CD14-positive monocyte (primary cell): ENCODE measurements at places on chromosomes 7 and 10.

- no peak for DNase-seq
Observed at GRCh38 chr7:128948312-128948973, 10.7 kb downstream of the IRF5 start.

GRCh38 chr7:84264396-84264795 lies 69.8 kb upstream of the SEMA3A start:
- no peak for DNase-seq

GRCh38 chr7:50652400-50653125 lies 87.4 kb upstream of the DDC start:
- DNase-seq, result no peak

DNA sequence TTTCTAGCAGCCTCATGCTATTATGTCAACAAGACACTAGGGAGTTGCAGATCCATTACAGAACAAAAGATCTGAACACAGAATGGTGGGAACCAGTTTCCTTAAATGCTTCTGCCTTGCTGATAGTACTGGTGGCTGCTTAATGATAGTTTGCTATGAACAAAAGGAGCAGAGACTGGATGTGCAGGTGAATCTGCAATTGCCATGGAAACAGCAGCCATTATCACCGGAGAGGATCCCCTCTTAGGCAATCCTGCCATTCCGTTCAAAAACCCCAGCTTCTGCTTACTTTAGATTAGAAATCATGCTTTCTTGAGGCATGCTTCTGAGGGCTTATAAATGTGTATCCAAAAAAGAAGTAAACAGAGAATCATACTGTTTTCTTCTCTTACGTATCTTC lies 80.0 kb upstream of the PRKAR2B start:
- DNase-seq, result no peak

- no peak for DNase-seq
Observed at GRCh38 chr7:123864436-123864835, 19.5 kb downstream of the HYAL4 start.

- DNase-seq, result no peak
Observed at GRCh38 chr10:13709931-13710650, 123.3 kb downstream of the PRPF18 start.

GRCh38 chr10:24916365-24916764 lies 36.0 kb downstream of the PRTFDC1 start:
- peak; percentile 29 for DNase-seq

DNA sequence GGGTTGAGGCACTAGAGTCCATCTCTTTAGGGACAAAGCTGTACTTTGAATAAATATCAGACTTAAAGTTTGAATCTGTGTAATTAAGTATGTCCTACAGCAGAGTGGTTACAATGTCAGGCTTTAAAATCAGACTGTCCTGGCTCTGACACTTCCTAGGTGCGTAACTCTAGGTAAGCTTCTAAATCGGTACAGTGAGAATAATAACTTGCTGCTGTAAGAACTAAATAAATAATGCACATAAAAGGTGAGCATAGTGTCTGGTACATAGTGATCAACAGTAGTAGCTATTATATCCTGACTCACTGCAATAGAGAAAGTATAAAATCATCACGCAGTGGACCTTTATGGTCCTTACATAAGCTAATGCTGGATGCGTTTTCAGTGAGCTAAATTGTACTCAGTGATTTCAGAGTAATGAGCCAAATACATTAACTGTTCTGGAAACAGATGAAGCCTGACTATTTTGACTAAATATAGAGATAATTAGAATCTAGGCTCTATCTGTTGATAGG lies 72.2 kb upstream of the PDK4 start:
- no peak for DNase-seq

DNA sequence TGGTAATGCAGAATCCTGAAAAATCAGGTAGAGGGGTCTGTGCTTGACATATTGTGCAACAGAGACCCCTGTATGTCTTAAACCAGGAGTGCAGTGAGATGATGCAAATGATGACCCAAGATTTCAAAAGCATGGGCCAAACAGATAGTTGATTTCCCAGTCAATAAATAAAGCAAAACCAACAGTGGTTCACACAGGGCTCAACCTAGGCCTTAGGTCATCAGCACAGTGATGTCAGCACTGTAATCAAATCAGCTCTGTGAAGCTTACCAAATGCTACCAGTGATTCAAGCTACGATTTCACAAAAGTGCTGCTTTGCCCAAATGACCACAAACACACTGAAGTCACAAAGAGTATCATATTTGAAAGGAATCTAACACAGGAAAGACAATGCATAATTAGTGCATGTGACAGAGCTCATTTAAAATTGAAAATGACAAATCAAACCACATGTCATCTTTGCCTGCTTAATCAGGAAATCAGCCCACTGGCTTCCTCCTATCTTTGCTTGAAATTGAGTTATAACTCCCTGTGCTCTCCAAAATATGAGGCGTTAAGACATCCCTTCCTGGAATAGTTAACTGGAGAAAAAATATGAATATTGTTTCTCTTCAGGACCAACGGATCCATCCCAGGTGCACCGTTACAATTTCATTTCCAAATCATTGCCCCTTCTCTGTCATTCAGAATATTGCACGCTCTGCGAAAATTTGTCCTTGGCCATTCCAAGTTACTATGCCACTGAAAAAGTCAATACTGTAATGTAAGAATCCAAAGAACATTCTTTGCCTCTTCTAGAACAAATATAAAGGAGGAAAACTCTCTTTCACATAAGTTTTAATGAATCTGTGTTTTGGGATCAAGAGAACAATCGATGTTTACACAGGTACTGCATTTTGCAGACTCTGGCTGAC lies 41.9 kb upstream of the ASL start:
- DNase-seq, result no peak

DNA sequence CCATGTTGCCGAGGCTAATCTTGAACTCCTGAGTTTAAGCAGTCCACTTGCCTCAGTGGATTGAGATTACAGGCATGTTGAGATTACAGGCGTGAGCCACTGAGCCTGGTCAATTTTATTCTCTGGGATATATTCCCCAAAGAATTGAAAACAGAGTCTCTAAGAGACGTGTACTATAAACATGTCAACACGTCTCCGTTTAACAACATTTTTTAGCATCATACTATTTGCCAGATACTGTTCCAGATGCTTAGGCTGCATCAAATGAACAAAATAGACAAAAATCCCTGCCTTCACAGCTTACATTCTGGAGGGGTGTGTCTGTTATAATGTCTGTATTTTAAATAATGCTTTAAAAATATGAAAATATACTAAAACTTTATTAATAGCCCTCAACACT lies 54.1 kb upstream of the PRKG1 start:
- no peak for DNase-seq

GRCh38 chr7:73971704-73972341 lies 56.1 kb upstream of the ELN start:
- DNase-seq, result no peak

DNA sequence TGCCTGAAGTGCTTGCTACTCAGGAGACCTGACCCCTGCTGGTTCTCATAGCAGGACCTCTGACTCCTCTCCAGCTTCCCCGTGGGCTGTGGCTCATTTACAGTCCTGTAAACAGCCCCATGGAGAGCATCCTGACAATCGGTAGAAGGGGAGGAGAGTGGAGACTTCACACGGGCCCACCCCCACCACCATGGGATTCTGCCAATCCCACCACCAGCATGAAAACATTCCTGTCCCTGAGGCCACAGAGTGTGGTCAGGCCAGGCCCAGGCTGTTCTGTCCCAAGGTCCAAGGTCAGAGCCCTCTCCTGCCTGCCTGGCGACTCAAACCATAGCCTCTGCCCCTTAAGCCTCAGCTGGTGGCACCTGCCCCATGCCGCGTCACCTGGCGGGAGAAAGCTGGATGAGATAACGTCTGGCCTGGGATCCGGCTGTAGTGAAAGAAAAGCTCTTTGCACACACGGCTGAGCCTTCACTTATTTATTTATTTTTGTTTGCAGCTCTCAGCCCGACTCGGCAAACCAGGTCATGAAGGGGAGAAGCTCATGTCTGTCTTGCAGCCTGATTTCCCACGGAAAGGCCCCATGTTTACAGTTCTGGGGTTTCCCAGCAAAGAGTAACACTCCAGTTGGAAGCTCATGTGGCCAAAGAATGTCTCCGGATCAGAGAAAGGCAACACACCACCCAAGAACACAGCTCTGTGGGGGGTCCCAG lies 293.6 kb upstream of the ZMIZ1 start:
- DNase-seq, result no peak
